Activated CD8-positive, alpha-beta memory T cell treated with anti-CD3 and anti-CD28 coated beads for 4 hours (primary cell): ENCODE measurements at places on chromosomes 16 and 17.

DNA sequence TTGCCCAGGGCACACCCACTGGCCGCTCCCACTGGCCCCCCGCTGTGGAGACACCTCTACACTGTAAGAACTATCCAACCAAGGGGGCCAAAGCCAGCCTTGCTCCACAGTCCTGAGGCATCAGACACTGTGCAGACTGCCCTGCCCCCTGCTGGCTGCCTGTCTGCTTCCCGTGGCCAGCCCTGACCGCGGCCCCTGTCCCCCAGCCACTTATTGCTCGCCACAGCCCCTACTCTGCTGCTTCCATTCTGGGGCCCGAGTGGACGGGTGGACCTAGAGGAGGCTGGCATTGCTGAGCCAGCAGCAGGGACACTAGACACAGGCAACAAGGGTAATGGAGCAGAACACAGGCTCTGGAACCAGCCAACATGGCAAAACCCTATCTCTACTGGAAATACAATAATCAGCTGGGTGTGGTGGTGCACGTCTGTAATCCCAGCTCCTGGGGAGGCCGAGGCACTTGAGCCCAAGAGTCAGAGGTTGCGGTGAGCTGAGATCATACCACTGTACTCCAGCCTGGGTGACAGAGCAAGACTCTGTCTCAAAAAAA, 19.7 kb upstream of the LRRC37A3 start:
- peak; percentile 29 for DNase-seq

DNA sequence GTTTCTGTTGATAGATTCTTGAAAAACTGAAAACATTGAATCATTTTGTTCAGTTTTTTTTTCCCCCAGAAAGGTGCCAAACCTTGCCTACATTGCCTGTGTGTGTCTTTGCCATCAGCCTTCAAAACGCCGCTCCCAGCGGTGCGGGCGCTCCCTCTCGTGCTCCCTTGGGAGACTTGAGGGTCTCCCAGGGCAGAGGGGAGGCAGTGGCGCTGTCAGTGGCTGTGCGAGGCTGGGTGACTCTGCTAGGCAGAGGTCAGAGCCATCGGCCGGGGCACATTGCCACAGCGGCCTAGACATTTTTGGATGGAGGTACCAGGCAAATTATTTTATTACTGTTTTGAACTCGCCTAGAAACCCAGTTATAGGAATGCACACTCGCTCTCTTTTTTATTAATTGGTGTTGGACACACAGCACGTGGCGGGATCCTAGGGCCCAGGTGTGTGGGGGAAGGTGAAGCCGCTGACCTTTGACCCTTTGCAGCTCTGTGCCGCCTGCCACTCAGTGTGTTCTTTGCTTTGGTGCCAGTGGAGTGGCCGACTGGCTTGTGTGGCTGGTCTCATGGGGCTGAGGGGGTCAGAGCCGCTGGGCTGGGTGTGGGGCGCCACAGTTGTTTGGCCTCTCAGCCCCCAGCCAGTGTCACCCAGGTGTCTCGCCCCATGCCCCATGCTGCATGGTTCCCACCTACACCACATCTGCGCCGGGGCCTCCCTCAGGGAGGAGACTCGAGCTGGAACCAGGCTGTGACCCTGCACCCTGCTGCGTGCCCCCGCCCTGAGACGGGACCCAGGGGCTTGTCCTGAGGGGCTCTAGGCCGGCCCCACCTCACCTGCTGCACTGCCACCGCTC, 115.7 kb downstream of the BANP start:
- no peak for DNase-seq

- DNase-seq = no peak
Observed at GRCh38 chr17:40317345-40317873, 8.4 kb downstream of the RARA start.

DNA sequence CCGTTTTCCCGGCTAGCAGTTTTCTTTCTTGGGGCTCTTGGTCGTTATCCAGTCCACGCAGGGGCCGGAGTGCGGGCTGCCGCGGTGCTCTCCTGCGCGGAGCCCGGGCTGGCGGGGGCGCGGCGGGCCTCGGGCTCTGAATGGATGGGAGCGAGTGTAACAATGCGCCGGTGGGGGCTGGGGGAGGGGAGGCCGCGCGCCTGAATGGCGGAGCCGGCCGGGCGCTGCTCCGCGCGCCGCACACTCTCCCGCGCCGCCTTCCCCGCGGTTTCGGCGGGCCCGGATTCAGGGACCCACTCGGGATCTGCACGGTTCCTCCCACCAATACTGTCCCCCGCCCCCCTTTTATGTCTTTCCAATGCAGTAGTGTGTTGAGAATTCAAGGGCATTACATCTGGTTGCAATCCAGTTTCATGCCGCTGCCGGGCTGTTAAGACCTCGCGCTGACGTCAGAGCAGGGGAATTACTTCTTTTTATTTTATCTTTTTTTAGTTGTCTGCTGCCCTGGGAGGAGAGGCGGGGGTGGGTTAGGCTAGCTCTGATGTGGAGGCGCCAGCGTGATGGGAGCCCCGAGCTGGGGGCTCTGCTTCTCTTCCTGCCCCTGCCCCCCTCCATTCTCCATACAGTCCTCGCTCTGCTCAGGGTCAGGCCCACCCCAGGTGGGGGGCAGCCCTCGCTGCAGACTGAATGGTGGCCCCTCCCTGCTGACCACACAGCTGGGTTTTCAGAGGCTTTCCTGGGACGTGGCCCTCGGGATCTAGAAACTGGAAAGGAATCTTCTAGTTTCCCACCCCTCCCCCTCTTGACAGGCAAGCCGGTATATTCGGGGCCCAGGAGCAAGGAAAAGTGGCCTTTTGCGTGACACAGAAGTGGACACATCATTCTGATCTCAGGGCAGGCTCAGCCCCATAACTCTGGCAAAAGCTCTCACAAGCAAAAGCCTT, 1.8 kb downstream of the RAI1 start:
- no peak for DNase-seq

GRCh38 chr16:53840456-53840855, 136.5 kb downstream of the FTO start:
- no peak for DNase-seq

DNA sequence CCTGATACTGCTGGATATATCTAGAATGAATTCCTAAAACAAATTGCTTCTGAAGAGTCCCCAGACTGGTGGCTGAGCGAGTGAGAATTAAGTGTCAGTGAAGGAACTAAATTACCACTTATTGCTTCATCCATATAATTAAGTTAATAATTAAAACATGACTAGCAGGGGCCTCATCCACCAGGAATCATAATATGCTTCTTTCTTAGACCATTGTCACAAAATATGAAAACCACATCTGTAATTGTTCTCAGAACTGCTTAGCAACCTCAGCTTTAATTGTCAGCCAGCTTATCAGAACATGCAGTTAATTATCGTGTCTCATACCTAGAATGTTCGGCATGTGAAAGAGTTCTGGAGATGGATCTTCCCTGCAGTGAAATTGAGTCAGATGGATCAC, 21.2 kb upstream of the PIRT start:
- no peak for DNase-seq
